ENCODE measurements at places on chromosomes 7 and 10.

- no peak for DNase-seq
Observed at GRCh38 chr7:88305044-88305443, 1.6 kb downstream of the STEAP4 start.

GRCh38 chr10:47092376-47092775 is 181.1 kb downstream of the PTPN20 start:
- DNase-seq, result no peak

GRCh38 chr10:129755158-129755591 is 208.9 kb downstream of the EBF3 start:
- DNase-seq, result no peak

GRCh38 chr7:27774717-27775328 is 34.9 kb downstream of the TAX1BP1 start:
- DNase-seq, result peak; percentile 69

- DNase-seq, result no peak
Observed at GRCh38 chr10:106643473-106643872, 521.0 kb downstream of the SORCS1 start.

DNA sequence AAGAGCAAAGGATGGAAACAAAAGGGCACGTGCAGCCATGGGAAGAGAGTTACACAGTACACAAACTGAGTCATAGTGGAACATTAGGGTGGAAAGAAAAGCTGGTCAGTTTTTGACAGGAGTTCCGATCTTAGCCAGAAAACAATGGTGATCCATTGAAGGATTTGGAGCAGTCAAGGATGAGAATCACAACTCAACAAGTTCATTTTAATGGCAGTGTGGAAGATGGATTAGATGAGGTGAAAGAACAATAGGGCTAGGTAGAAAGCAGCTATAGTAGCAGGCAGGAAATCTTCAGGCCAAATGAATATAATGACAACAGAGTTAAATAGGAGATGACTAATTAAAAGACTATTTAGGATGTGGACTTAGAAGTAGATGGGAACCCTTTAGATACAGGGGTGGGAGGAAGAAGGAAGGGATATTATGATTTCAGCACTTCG is 136.3 kb downstream of the DOCK4 start:
- no peak for DNase-seq

DNA sequence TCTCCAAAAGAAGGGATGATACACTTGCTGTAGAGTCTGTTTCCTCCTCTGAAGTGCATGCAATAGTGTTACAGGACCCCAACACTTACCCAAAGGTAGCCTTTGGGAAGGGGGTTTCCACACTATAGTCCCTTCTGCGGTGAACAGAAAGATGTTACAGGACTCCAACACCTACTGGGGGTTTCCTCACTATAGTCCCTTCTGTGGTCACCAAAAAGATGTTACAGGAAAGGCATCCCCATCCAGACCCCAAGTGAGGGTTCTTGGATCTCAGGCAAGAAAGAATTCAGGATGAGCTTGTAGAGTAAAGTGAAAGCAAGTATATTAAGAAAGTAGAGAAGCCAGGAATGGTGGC is 69.2 kb upstream of the PIK3CG start:
- DNase-seq, result no peak

GRCh38 chr7:73526896-73527821 is 5.1 kb upstream of the BAZ1B start:
- DNase-seq, result peak; percentile 80

DNA sequence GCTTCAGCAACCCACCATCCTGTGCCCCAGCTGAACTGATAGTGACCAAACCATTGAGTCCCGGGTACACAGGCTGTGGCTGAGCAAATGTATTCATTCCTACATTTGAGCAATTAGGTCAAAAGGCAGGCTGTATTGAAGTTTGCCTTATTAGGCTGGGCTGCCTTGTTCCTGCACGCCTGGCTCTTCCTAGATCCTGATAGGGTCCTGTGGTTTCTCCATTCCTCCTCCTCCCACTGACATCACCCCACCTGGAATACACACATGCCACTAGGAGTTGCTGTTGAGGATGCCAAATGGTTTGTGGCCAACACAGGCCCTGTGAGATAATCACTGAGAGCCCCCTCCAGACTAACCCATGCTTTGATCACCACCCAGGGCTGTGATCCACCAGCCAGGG is 66.4 kb upstream of the FGFR2 start:
- no peak for DNase-seq

DNA sequence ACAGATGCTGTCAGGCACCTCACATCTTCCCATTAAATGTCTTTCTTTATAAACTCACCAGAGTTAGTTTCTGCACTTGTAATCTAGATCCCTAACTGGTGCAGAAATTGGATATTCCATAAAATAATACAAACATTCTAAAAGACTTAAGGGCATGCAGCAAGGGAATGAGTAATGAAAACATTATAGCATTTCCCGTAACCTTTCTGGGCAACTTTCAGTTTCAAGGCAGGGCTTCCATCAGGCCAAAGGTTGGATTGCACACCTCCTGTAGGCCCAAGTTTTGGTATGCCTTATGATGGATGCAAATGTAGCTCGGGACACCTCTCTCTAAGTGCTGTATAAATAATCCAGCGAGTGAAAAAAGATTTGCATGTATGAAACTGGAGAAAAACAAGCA is 129.9 kb upstream of the LYZL2 start:
- DNase-seq, result no peak

GRCh38 chr10:29849126-29849833 is 210.1 kb downstream of the JCAD start:
- peak; percentile 89 for DNase-seq

- no peak for DNase-seq
Observed at GRCh38 chr7:80954191-80954590, 35.3 kb upstream of the SEMA3C start.

DNA sequence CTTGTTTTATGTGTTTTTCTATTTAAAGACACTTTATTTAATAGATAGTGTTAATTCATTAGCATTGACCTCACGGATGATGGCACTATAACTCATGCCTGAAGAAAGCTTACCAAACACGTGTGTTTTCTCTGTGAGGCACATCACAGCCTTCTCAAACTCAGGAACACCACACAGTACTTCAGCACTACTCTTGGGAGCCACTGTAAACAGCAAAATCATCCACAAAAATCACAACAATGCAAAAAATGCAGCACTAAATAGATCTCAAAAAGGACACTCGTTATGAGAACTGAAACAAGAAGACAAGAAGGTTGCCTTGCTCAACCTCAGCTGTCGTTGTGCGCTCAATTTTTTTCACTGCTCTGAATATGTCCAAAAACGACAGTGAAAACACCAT is 12.0 kb upstream of the PARP12 start:
- no peak for DNase-seq

- DNase-seq, result peak; percentile 13
Observed at GRCh38 chr7:17844514-17845196, 95.6 kb downstream of the SNX13 start.
